Kidney capillary endothelial cell (primary cell): ENCODE measurements at places on chromosomes 5 and 9.

GRCh38 chr5:76062502-76063041, 20.6 kb upstream of the SV2C start:
- no peak for DNase-seq

DNA sequence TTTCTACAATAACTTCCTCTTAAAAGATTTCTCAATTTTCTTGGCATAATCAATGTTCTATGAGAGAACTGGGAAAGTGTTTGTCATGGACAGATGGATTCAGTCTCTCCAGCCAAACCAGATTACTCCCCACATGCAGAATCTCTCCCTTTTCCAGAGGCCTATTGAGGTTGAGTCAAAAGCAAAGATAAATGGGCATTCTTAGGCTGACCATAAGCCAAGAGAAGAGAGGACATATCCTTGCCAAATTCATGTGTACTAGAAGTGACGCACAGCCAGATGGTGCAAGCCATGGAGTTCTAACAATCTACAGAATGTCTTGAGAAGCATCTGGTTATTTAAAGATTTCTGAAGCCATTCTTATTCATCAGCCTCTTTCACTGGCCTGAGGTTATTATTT, 2115.0 kb downstream of the MAT2B start:
- no peak for DNase-seq

GRCh38 chr5:170510559-170510958, 6.7 kb downstream of the KCNIP1 start:
- DNase-seq = no peak

DNA sequence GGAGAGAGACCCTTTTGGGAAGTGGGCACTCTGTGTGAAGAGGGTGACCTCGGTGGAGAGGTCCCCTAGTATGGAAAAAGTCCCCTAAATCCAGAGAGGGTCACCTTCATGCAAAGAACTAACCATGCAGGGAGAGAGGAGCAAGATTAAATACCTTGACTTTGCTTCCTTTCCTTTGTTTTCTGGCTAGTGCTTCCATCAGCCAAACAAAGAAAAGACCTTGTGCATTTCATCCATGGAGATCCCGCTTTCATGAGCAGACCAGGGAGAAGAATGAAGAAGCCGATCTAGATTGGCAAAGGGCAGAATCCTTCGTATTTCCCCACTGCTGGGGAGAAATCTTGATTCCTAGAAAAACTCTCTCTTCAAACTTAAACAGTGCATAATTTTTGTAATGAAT, 813.3 kb upstream of the CDH6 start:
- no peak for DNase-seq

DNA sequence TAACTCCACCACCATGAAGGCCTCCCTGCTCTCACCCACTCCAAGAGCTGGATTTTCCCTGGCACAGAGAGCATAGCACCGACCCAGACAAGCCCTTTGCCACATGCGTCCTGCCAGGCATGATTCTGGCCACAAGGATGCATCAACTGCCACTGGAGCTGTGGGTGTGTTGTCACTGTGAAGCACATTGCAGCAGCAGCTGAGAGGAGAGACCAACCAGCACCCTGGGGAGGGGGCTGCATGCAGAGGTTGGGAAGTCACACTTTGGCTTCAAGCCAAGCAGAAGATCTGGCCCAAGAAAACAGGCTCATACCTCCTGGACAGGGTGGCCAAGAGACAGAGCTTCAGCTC, 22.6 kb upstream of the PTGES start:
- no peak for DNase-seq

GRCh38 chr5:54457094-54457862, 1.8 kb downstream of the HSPB3 start:
- no peak for DNase-seq

- peak; percentile 16 for DNase-seq
Measured at GRCh38 chr5:64972591-64972990, 203.9 kb downstream of the CWC27 start.

DNA sequence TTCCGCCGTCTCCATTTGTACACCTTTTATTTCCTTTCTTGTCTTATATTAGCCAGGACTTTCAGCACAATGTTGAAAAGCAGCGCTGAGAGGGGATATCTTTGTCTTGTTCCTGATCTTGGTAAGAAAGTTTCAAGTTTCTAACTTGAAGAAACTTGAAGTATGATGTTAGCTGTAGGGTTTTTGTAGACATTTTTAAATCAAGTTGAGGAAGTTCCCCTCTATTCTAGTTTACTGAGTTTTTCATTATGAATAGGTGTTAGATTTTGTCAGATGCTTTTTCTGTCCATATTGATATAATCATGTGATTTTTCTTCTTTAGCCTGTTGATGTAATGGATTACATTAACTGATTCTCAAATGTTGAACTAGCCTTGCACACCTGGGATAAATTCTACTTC, 425.7 kb downstream of the PIK3R1 start:
- DNase-seq = no peak

- DNase-seq = no peak
Measured at GRCh38 chr9:35057271-35057620, 15.2 kb downstream of the VCP start.

- no peak for DNase-seq
Measured at GRCh38 chr5:125190232-125191087, 444.0 kb upstream of the ZNF608 start.

DNA sequence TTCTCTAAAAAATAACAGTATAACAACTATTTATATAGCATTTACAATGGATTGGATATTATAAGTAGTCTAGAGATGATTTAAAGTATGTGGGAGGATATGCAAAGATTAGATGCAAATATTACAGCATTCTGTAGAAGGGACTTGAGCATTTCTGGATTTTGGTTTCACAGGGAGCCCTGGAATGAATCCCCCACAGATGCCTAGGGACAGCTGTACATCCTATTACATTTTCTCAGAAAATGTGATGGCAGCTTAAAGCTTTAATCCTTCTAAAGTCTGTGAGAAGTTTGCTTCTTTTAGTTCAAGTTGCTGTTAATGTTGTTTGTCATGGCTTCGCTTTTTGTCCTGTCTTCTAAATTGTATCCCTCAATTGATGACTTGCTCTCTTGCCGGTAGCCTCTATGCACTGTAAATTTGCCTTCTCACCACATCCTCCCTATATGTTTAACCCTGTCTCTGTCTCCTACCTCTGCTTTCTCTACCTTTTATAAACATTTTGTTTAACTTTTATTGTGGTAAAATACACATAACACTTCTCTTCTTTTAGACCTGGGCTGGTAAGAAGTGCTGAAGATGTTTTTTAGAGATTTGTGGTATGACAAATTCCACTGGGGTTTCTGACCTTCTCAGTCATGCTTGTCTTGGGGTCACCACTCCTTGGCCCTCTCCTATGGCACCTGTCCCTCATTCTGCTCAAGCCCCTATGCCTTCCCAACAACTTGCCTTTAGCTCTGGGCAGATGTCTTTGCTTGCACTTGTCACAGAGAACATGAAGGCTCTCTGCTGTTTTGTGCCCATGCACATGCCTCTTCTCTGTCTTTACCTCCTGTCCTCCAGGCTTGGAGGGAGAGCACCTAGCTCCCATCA, 37.9 kb downstream of the LNPEP start:
- DNase-seq = no peak

DNA sequence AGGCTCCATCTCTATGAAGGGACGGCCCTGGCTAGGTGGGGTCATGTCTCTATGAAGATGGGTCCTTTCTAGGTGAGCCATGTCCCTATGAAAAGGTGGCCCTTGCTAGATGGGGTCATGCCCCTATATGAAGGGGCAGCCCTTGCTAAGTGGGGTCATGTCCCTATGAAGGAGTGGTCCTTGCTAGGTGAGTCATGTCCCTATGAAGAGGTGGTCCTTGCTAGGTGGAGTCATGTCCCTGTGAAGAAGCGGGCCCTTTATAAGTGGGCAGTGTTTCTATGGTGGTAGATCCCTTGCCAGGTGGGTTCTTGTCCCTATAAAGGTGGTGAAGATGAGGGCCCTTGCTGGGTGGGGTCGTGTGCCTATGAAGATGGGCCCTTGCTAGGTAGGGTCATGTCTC, 283.0 kb upstream of the IRX2 start:
- no peak for DNase-seq

GRCh38 chr9:638152-638551, 203.3 kb upstream of the DMRT1 start:
- no peak for DNase-seq

DNA sequence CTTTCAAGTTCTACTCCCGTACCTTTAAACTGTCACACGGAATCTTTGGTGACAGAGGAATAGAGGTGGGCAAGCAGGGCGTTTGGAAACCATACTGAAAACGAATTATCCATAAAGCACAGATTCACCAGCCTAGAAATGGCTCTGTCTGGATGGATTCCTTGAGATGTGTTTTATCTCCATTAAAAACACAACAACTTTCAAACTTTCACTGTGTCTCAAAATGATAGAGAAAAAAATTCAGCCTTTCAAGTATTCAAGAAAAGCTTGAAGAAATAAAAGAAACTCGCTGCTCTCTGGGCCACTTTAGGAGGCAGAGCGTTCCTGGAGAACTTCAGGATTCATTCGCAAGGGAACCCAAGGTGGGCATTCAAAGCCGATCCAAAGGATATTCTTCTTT, 589 bp upstream of the THBS4 start:
- DNase-seq = no peak

DNA sequence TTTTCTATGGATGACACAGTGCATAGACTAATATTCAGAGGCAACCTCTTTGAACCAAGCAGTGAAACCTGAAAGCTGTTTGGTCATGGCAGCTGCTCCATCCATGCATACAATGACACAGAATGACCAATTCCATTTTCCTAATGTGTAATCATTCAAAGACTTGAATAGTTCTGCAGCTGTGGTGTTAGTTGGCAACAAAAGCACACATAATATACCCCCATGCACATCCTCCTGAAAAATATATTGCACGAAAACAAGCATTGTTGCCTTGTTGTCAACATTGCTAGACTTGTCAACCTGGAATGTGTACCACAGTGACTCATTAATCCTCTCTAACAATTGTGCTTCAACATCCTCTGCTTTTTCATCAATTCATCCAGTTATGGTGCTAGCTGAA, 71.0 kb upstream of the SEMA6A start:
- DNase-seq = peak; percentile 26

GRCh38 chr9:404234-404633, 189.6 kb downstream of the DOCK8 start:
- no peak for DNase-seq

DNA sequence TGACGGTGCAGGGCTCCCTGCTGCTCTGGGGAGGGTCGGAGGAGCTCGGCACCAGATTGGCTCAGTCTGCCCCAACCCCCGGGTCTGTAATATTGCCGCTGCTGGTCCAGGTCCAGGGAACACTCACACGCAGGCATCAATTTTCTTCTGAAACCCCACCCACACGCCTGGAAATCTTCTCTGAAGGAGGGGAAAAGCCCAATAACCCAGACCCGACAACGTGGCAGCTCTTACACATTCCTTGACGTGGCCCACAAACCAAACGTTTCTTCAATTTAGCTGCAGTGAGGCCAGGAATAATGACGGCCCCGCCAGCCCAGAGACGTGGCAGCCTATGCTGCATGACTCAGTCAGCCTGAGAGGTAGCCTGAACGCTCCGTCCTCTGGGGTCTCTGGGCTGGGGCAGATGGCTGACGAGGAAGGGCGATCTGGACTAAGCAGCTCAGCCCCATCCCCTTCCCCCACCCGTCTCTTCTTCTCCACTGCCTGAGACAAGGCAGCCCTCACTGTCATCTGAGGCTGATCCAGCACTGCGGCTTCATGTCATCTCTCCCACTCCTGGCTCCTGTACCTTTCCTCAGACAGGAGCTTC, 9.9 kb upstream of the SPARC start:
- no peak for DNase-seq

- DNase-seq = no peak
Measured at GRCh38 chr9:110599468-110599867, 19.9 kb upstream of the SVEP1 start.

DNA sequence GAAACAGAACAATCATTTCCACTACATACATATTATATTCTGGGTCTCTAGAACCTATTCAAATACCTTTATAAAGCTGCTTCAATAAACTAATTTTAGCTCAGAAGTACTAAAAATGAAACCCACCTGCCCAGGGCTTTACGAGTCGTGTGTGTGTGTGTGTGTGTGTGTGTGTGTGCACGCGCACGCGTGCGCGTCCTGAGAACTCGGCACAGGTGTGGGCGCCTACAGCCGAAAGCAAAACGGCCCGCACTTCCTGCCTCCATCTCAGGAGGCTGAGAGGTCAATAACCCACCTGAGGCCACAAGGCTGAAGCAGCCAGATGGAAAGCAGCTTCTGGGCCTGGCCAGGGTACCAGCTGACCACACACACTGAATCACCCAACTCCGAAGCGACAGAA, 3.0 kb downstream of the CLPTM1L start:
- DNase-seq = no peak

GRCh38 chr9:73152953-73153352, 1.3 kb downstream of the ANXA1 start:
- no peak for DNase-seq

DNA sequence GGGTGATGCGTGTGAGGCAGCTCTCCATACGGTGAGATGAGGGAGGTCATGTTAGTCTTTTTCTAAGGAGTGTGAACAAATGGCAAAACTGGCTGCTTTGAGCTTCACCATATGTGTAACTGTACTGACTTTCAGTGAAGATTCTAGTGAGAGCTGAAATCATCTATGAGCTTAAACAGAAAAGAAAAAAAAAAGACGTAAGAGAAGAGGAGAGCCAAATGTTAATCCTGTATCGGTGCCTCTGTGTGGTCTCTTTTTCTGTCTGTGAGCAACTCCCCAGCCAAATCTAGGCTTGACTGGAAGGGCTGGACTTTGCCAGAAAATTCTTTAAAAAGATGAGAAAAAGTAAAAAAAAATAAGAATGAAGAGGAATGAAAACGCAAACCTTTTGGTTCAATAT, 209.7 kb upstream of the TUT7 start:
- no peak for DNase-seq

DNA sequence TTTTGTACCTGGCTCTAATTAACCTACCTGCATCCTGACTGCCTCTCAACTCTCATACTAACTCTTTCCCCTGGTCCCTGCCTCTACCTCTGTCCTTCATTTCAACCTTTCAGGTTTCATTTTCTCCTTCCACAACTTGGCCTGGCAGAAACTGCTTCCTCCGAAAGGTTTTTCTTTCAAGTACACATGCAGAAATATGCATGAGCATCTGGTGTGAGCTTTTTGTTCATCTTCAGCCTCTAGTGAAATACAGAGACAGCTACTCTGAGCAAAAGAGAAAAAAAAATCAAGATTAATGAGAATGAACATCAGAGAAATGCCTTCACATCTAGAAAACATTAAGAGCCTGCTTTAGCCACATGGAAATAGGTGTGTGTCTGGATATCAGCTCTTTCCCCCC, 297.9 kb upstream of the PCSK5 start:
- DNase-seq = no peak

GRCh38 chr9:23683611-23684061, 142.4 kb downstream of the ELAVL2 start:
- DNase-seq = peak; percentile 7

GRCh38 chr5:147509041-147509709, 693 bp downstream of the DPYSL3 start:
- no peak for DNase-seq

- no peak for DNase-seq
Measured at GRCh38 chr9:125360601-125361000, 99.0 kb downstream of the GAPVD1 start.

- no peak for DNase-seq
Measured at GRCh38 chr5:68447136-68447929, 231.8 kb downstream of the PIK3R1 start.

- DNase-seq = no peak
Measured at GRCh38 chr9:132982458-132982857, 4.0 kb downstream of the GFI1B start.

GRCh38 chr5:177537389-177538361, 16.7 kb downstream of the FAM193B start:
- DNase-seq = no peak
